ENCODE measurements at places on chromosomes 1 and 21.

DNA sequence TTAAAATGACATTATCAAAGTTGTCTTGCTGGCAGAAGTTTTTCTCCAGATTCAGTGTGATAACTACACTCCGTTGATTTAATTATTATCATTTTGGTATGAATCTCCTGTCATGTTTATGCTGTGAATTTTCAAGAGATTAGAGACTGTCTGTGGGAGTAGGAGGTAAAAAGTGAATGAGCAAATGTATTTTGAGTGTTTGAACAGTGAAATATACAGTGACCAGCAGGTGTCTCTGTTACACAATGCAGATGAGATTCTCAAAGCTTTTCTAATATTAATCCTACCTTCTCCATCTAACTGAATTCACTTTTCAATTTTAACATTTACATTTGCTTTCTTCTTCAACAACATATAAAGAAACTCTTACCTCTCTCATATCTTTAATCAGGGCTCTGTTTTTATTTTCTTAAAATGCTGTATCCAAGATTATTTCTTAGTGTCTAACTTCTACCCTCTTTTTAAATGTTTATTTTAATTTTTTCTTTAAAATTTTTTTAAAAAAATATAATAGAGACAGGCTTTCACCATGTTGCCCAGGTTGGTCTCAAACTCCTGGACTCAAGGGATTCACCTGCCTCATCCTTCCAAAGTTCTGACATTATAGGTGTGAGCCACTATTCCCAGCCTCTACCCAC lies 20.9 kb upstream of the HSPA13 start:
- no peak for DNase-seq

GRCh38 chr1:7355646-7356045 lies 415.4 kb upstream of the VAMP3 start:
- DNase-seq = no peak

DNA sequence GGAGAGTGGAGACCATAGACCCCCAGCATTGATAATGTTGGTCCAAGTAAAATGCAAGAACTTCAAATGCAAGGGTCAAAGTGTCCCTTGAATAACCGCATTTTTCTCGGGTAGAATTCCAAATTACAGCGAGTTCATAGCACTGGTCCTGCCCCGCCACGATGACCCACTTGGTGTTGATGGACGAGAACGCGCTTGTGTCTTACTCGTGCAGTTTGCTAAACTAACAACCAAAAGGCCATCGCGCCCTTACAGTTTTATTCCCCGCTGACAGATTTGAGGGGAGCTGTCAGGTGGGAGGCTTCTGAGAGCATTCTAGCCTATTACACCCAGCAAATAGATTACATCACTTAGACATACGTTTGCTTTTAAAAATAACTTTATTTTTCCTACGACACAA lies 17.3 kb upstream of the TSPEAR start:
- no peak for DNase-seq

GRCh38 chr1:242826701-242827336 lies 302.3 kb upstream of the PLD5 start:
- DNase-seq = no peak

DNA sequence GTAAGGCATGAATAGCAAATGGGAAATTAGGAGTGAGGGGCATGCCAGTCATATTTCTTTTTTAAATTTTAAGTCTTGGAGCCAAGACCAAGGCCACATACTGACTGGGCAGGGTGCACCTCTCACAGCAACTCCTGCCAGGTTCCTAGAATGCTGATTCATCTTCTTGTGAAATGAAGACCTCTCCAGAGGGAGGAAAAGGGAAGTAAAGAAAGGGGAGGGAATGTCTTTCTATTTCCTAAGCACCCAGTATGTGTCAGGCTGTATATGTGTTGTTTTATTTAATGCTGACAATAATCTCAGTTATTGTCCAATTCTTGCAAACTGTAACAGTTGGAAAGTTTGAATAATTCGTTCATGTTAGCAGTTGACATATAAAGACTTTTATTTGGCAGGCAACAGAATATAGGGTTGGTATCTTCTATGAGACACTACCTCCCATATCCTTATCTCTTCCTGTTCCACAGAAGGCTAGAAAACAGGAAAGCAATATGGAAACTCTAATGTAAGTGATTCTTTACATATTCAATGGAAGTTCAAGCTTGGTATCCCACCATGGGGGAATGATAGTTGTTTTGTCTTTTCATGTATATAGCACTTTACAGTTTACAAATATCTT lies 259.1 kb upstream of the USP24 start:
- no peak for DNase-seq

Measured in activated T-helper 1 cell treated with anti-CD3 and anti-CD28 coated beads, Interleukin-2, amount 50 U/mL, for 16 hours (primary cell).